Islet precursor cell (in vitro differentiated cells): ENCODE measurements at places on chromosomes 4 and X.

GRCh38 chr4:124943938-124944337 lies 231.4 kb upstream of the ANKRD50 start:
- no peak for DNase-seq

DNA sequence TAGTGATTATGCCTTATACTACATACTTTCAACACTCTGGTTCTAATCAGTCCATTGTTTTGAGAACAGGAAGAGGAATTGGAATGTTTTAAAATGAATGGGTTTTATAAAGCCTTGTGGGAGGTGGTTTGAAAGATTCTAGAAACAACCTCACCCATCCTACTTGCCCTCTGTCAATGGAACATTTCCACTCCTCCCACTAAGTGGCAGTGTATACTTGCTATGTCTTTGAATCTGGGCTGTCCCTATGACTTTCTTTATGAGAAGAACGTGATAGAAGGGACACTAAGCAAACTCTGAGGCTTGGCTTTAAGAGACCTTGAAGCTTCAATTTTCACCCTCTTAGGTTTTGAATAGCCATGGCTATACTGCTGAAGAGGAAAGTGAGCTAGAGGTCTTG lies 611.2 kb downstream of the PPP4R3C start:
- no peak for DNase-seq

DNA sequence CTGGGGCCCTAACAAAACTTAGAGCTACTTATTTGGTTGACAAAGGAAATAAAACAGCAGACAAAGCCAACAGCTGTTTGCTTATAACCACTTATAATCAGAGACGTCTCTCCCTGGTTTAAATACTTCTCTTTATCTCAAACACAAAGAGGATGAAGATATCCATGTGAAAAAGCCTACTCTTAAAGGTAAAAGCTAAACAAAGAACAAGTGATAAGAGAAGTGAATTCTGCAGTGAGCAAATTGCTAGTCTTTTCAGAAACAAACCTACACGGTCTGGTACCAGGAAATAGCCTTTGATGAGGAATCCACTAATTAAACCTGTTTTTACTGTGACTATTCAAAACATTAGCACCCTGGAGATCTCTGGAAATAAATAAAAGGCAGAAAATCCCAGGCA lies 46.7 kb downstream of the GRIA3 start:
- no peak for DNase-seq

DNA sequence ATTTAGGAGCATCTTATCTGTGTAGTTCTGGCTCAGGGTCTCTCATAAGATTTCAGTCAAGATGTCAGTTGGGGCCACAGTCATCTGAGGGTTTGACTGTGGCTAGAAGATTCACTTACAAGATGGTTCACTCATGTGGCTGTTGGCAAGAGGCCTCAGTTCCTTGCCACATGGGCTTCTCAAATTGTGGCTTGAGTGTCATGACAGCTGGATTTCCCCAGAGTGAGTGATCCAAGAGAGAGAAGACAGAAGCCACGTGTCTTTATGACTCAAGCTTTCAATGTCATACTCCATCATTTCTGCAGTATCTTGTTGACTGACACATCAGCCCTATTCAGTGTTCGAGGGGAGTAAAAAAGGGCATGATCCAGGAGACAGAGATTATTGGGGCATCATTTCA lies 131.3 kb upstream of the AP1S2 start:
- no peak for DNase-seq

DNA sequence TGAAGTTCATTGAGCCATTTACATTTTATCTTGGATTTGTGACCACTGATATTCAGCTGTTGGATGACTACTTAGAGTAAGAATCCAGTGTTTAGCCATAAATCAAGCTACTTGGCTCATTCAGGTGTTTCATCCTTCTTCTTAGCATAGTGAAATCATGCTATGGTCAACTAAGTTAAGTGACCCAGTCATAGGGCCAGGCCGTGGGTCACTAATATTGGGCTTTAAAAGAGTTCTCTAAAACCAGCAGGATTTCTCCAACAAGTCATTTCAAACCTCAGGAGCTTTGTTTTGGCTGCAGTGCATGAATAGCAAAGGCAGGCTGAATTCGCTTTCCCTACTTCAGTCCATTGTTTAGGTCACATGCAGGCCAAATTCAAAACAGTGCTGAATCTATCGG lies 181.0 kb downstream of the MAML3 start:
- DNase-seq = no peak

DNA sequence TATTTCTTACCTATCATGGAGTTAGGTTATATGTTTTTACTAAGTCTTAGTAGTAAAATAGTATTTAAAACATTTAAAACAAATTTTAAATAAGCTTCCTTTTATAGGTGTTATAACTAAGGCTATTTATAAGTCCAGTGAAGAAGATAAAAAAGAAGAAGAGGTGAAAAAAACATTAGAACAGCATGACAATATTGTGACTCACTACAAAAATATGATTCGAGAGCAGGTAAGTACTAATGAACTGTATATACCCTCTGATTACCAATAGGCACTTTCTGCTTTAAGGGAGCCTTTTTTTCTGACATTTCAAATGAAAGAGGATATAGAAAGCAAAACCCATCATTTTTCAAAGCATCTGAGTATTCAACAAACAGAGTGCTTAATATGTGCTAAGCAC lies 76.6 kb downstream of the USO1 start:
- DNase-seq = no peak

GRCh38 chr4:186272699-186273391 lies 6.9 kb downstream of the F11 start:
- DNase-seq = no peak

DNA sequence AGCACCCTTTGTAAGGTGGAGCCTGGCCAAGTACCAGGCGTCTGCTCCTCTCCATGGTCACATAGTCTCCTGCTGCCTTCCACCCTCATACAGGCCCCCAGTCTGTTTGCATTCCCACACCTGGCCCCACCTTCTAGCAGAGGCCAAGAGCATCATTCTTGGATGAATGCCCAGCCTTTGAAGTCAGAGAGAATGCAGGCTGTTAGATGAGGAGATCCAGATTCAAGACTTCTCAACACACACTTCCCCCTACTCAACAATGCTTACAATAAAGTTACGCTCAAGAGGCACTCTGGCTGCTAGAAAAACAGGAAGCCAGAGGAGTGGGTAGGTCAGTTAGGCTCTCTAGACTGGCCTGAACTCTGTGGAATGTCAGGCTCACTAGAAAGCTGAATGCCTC lies 43.3 kb downstream of the SHROOM4 start:
- DNase-seq = peak; percentile 69

- no peak for DNase-seq
Measured at GRCh38 chr4:121353213-121353612, 27.6 kb downstream of the QRFPR start.

DNA sequence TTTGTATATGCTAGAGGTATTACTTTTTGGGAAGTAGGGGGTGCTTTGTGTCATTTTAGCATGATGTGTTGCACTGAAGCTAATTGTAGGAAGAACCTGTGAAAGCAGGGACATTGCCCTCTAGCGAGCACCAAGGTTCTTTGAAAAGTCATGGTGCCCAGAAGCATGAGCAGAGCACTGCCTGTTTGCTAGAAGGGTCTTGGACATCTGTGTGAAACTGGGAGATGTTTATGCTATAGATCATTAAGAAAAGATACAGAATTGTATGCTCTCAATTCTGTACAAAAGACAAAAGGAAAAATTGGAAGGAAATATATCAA lies 14.7 kb downstream of the GRPR start:
- no peak for DNase-seq
